ENCODE measurements at places on chromosomes 5 and 9.
A peak's percentile ranks its signal among the peaks of the same experiment; 100 is the strongest.

DNA sequence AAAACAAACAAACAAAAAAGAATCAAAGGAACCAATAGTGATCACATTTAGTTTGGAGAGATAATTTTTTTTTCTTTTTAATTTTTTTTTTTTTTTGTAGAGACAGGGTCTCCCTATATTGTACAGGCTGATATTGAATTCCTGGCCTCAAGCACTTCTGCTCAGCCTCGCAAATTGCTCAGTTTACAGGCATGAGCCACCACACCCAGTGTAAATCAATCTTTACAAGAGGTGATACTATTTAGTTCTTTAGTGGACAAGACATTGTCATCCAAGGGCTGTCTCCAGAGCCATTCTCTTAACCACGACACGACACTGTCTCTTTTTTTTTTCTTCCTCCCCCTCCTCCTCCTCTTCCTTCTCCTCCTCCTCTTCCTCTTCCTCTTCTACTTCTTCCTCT, 29.6 kb downstream of the ERAP2 start:
- no peak for DNase-seq

DNA sequence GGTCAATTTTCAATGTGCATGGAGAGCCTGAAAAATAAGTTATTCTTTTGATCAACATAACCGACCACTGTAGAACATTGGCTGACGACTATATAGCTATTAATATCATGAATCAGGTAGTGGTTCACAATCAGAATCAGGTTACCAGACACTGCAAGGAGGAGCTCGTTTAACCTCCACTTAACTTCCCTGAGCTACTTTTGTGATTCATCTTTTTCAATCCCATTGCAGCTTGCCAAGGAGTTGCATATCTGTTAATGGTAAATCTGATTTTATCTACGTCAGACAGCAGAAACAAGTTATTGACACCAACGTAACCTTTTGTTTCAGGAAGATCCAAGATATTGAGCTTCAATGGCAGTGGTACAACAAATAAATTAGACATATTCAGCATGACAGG, 2263.8 kb upstream of the ACO1 start:
- DNase-seq = no peak

DNA sequence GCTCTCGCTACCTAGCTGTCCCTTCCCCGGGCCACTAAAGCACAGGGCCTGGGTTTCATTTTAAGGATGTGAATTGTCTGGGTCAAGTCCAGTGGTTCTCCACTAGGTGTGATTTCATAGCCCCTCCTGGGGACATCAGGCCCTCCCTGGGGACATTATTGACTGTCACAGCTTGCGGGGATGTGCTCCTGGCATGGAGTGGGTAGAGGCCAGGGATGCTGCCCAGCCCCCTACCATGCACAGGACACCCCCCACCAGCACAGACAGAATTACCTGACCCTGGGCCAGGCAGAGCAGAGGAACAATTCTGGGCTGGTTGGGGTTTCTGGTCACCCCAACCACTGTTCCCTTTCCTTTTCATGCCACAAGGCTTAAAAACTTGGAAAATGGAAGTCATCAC, 4.1 kb downstream of the FAM78A start:
- no peak for DNase-seq

DNA sequence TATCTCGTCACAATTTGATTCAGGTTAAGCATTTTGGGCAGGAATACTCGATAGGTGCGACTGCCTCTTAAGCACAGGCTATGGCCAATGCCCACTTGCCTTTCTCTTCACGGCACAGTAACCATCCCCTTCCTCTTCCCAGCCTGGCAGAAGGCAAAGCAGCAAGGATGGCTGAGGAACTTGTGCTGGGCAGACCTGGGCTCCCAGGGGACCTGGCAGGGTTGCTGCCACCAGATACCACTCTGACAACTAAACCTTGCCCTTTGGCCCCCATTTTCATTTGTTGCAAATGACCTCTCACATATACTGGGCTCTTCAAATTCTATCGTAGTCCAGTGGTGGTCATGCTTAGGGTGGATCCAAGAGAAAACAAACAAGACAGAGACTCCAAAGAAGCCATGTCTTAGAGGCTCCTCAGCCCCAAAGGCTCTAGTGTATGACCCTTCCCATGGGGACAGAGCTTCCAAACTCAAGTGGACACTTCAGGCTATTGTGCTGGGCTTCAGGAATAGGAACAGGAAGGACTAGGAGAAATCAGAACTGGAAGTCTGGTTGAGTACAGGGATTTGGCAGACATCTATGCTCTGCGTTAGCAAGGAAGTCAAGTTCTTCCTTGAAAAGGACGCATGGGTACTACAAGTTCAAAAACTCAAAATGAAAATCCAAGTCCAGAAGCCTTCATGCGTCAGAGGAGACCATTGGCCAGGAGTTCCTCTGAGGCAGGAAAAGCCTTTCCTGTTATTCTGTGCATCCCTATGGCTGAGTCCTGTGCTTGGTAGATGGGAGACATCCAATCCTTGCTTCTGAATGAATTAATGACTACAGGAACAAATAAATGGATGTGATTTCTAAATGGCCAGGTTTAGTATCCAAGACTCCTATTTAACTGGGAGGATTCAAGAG, 64.6 kb upstream of the PLPP1 start:
- DNase-seq = peak; percentile 41

GRCh38 chr5:149594206-149594895, 13.1 kb downstream of the ARHGEF37 start:
- DNase-seq = no peak

DNA sequence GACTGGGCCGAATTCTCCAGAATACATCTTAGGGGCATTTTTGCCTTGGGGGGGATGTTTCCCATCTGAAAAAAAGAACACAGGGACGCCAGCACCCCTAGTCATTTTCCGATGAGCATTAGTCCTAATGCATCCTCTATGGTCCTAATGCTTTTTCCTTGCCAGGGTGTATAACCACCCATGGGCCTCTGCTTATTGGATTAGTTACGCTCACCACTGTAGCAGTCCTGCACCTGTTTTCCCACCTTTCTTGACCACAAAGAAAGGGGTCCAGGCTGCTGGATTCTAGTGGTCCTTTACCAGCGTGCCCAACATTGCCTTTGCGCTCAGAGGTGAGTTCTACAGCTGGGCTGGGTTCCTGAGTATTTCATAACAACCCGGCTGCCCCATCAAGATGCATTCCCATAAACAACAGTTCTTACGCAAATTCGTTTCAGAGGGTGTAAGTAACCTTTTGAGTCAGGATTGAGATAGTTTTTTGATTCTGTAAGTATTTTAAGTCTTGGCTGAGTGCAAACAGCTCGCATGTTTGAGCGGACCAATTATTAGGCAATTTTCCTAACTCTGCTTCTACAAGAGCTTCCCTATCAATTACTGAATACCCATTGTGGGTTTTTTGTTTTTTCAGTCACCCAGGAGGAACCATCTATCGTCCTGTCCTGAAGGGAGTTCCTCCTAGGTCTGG, 135.1 kb downstream of the DROSHA start:
- no peak for DNase-seq

- no peak for DNase-seq
These were observed 563 bp upstream of the FGF10 start for GRCh38 chr5:44389823-44390143.

GRCh38 chr9:107919263-107919662, 429.7 kb upstream of the KLF4 start:
- DNase-seq = no peak

- no peak for DNase-seq
These were observed 485.9 kb upstream of the KLF4 start for GRCh38 chr9:107975426-107976010.

- DNase-seq = no peak
These were observed 1.8 kb upstream of the RHOBTB3 start for GRCh38 chr5:95729115-95730010.

DNA sequence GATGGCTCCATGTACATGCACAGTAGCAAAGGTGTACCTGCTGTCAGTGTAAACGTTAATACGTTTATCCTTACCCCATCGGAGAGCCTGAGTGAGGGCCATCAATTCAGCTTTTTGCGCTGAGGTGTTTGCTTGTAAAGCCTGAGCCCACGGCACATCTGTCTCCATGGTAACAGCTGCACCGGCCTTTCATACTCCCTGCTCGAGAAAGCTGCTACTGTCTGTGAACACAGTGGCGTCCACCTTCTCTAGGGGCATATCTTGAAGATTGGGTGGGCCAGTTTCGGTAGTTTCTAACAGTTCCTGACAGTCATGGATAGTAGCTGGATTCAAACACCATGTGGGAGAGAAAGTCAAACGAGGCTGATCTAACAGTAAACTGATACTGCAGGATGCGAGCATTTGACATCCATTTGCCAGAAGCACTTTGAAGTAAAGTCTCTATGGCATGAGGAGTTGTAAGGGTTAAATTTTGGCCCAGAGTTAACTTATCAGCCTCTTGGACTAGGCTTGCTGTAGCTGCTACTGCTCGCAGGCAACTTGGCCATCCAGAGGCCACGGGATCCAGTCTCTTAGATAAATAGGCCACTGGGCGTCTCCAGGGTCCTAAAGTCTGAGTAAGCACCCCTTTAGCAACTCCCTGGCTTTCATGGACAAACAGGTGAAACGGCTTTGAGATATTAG, 21.0 kb upstream of the RHOBTB3 start:
- DNase-seq = no peak

GRCh38 chr9:115543511-115543910, 425.6 kb upstream of the TNC start:
- no peak for DNase-seq

DNA sequence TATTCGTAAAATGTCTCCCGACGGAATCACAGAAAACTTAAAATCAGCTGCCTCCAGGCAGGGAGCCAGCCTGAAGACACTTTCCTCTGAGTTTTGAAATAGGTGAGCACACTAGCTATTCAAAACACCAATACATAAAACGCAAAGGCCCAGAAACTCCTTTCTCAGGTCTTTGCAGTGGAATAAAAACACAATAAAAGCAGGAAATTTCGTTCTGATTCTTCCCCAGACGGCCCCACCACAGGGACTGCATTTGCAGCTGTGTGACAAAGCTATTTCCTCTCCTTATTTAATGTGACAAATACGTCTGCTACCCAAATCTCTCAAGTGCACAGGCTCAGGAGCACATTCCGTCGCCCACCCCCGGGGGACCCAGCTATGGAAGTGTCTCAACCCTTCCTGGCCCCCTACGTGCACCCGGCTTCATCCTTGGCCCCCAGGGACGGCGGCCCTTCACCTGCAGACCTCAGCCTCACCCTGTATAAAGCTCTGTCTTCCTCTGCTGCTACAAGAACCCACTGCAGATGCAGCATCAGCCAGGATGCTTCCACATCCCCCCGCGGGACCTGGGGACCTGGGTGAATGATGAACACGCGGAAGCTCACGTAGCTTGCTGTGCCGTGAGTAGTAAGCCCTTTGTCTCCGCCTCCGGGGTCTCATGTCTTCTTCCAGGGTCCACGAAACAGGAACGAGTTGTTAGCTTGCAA, 24.9 kb downstream of the AHRR start:
- DNase-seq = no peak

DNA sequence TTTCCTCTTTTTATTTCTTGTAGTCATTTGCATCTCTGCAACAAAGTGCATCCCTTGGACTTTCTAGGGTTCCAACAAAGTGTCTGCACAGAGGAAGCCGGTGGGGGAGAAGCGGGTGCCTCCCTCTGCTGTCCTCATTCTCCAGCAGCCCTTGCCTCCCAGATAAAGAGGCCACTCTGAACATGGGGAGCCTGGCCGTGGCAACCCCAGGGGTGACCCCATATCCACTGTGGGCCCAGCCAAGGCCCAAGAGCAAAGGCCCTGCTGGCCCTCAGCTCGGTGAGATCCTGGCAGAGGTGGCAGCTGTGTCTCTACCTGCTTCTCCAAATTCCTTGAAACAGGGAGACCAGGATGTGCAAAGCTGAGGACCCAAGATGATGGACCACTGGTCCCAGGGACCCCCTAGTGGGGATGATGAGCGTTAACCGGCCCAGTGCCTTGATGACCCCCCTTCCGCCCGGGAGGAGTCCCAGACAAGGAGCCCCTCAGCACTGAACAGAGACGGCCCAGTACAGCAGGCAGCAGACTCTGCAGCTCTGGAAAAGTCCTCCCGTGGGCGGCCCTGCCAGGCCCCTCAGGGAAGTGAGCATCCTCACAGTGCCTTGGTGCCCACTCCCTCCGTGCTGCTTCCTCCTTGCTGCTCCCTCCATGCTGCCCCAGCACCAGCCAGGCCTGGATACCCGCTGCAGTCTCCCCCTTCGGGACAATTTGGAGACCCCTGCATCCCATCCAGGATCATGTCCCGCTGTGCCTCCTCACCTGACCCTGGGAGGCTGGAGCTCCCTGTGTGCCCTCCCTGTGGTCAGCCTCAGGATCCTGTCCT, 62.5 kb downstream of the MRPL36 start:
- DNase-seq = no peak

DNA sequence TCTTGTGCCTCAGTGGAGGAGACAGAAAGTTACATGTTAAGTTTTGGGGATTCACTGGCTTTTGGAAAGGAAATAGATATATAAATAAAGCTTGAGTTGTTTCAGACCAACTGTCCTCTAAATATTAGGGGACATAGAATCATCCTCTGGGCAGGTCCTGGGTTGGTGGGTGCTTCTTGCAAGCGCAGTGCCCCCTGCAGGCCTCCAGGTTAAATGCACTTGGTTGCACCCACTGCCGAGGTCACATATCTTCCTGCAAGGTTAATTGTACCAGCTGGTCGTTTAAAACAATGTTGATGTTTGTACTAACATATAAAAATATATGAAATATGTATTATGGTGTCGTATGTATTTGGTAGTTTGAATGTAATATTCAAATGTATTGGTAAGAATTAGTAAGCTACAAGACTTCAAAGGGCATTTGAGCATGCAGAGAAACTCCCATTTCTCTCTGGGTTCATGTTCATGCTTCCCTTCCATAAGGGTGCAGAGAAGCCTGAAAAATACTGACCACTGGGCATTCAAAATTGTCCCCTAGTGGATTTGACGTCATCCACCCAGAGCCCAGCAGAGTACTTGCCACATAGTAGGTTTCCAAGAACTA, 87.0 kb downstream of the ZNF618 start:
- DNase-seq = peak; percentile 35

GRCh38 chr5:88743231-88743834, 139.7 kb downstream of the MEF2C start:
- no peak for DNase-seq

DNA sequence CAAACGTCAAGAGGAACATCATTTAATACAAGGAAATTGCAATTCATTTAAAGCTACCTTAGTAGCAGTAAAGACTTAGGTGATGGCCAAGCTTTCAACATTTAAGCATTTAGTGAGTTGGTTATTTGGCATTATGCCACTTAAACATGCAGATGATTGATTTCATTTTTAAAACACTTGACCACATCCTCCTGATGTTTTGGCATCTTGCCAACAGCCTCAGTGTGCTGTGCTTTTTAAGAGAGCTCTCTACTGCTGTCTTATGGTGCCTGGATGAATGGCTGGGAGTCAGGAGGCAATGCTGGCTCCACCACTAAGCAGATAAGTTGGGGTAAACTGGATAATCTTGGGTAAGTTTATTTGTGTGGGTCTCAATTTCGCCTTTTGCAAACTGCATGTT, 364.5 kb downstream of the MAN2A1 start:
- no peak for DNase-seq
